Aorta (tissue), 5 donors: ENCODE measurements at places on chromosomes 7 and 10. TPM values are rescaled to one million over a fixed set of nuclear protein-coding genes. Genes with fewer than 3 reads are reported as not detected.
A peak's percentile ranks its signal among the peaks of the same experiment; 100 is the strongest.

DNA sequence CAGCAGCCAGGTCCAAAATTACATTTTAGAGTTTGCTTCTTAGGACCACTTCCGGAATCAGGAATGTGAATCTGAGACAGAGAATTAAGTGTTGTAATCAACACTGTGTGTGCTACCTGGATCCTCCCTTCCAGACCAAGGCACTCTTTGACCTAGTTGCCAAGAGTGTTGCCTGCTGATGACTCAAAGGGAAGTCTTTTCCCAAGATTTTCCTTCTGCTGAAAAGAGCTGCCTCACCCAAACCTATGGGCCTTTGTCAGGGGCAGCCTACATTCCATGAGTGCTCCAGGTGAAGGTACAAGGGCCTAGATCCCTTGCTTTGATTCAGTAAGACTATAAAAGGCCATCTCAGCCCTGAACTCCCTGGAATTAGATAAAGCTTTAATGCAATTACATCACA lies 712.5 kb upstream of the ANKRD30A start:
- no peak overlapping the region for H3K4me3 ChIP-seq
- no peak overlapping the region for H3K27ac ChIP-seq
- H3K4me1 ChIP-seq = no peaks in the 10 kb centered on the region
- no peaks in the 10 kb centered on the region for H3K27me3 ChIP-seq
- H3K36me3 ChIP-seq = no peaks in the 10 kb centered on the region
- no peak for DNase-seq

- no peaks in the 10 kb centered on the region for H3K4me1 ChIP-seq
- H3K4me3 ChIP-seq = no peak overlapping the region
- no peaks in the 10 kb centered on the region for H3K36me3 ChIP-seq
- no peak overlapping the region for H3K27ac ChIP-seq
- H3K27me3 ChIP-seq = no peaks in the 10 kb centered on the region
These were observed 2.5 kb downstream of the GIMAP7 start for GRCh38 chr7:150516956-150517745.

GRCh38 chr7:29479301-29480200 lies 84.1 kb upstream of the PRR15 start:
- H3K4me1 ChIP-seq = no peaks in the 10 kb centered on the region
- no peaks in the 10 kb centered on the region for H3K36me3 ChIP-seq
- H3K4me3 ChIP-seq = no peak overlapping the region
- H3K27ac ChIP-seq = peak overlapping the region; percentile 82
- no peaks in the 10 kb centered on the region for H3K27me3 ChIP-seq

DNA sequence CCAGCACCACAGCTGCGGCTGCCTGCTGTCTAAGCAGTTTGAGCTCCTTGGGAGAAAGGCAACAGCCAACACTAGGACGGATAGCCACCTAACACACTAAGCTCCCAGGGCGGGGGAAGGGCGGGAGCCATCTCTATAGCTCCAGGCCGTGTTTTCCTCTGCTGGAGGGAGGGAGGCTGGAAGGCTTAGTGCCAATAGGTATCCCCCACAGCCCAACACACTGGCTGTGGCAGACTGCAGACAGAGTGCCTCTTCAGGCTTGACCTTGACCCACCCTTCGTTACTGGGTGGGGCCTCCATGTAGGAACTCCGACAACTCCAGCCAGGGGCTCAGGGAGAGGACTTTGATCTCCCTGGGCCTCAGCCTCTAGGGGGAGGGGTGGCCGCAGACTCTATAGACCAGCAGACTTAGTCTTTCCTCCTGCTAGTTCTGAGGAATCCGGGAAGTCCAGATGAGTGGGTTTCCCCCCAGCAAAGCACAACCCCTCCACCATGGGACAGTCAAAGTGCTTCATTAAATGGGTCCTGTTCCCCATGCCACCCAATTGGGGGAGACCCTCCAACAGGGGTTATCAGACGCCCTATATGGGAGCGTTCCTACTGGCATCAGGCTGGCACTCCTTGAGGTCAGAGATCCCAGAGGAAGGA lies 314.4 kb upstream of the MKI67 start:
- H3K36me3 ChIP-seq = no peaks in the 10 kb centered on the region
- H3K27me3 ChIP-seq = no peaks in the 10 kb centered on the region
- H3K4me3 ChIP-seq = no peak overlapping the region
- no peak for DNase-seq
- no peak overlapping the region for H3K27ac ChIP-seq
- H3K4me1 ChIP-seq = no peaks in the 10 kb centered on the region

GRCh38 chr7:97770850-97771249 lies 39.0 kb downstream of the TAC1 start:
- H3K27me3 ChIP-seq = no peaks in the 10 kb centered on the region
- DNase-seq = no peak
- no peak overlapping the region for H3K27ac ChIP-seq
- H3K4me1 ChIP-seq = no peaks in the 10 kb centered on the region

DNA sequence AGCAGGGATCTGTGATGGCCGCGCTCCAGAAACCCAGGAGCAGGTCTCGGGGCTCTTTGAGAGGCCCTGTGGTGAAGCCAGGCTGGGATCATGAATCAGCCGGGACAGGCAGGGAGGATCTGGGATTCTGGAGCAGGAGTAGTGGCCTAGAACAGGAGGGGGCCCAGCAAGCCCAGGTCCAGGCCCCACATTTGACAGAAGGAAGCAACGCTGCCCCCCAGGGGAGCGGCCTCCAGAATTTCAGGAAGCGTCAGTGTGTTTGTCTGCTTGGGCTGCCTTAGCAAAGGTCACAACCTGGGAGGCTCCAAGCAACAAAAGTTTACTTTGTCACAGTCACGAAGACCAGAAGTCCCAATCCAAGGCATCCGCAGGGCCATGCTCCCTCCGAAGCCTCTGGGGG lies 36.8 kb downstream of the CLRN3 start:
- no peaks in the 10 kb centered on the region for H3K27me3 ChIP-seq
- H3K4me3 ChIP-seq = no peak overlapping the region
- H3K36me3 ChIP-seq = no peaks in the 10 kb centered on the region
- no peak for DNase-seq
- no peak overlapping the region for H3K27ac ChIP-seq
- no peaks in the 10 kb centered on the region for H3K4me1 ChIP-seq

DNA sequence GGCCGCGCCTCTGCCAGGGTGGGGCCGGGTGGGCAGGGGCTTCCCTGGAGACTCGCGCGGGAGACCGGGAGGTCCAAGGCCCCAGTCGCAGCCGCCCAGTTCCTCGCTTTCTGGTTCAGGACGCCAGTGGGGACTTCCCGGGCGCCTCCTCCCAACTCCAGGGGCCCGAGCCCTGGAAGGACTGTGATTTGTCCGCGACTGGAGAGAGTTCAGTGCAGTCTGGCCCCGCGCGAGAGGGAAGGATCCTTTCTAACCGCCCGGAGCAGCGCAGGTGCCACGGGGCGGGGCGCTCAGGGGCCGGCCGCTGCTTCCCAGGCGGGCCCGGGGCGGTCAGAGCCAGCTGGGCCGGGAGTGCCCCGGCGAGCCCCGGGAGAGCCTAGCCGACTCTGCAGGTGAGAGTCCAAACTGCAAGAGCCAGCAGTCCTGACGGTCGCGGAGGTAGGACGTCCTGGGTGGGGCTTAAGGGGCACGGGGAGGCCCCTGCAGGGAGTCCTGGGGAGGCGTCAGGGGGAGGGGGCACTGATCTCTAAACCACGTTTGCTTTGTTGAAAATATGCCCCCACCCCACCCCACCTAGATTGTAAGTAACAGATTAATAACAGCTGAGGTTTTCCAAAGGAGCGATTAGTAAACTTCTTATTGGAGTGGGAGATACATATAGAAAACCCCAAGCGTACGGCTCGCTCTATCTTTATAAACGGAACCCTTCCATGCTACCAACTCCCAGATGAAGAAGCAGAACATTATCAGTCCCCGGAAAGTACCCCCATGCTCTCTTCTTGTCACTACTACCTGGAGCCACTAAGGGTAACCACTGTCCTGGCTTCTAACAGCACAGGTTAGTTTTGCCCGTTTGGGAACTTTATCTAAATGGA lies 8.2 kb downstream of the NKX2-3 start:
- H3K27me3 ChIP-seq = no peaks in the 10 kb centered on the region
- no peak overlapping the region for H3K27ac ChIP-seq
- no peak for DNase-seq
- H3K4me1 ChIP-seq = no peaks in the 10 kb centered on the region
- H3K4me3 ChIP-seq = no peak overlapping the region

GRCh38 chr7:85682833-85683620 lies 496.2 kb upstream of the SEMA3D start:
- H3K27ac ChIP-seq = no peak overlapping the region
- no peaks in the 10 kb centered on the region for H3K27me3 ChIP-seq
- H3K4me1 ChIP-seq = no peaks in the 10 kb centered on the region

The KMT2E gene
- 156 TPM for total RNA-seq

The PKD1L1 gene
- total RNA-seq = 1.2 TPM
